Vagina (tissue), 2 donors: ENCODE measurements at places on chromosomes 1 and 21.
A peak's percentile ranks its signal among the peaks of the same experiment; 100 is the strongest.

GRCh38 chr1:6731905-6732304 lies 30.3 kb upstream of the DNAJC11 start:
- no peaks in the 10 kb centered on the region for H3K4me1 ChIP-seq
- H3K27me3 ChIP-seq, result no peaks in the 10 kb centered on the region
- no peak overlapping the region for H3K4me3 ChIP-seq
- DNase-seq, result no peak
- no peak overlapping the region for H3K27ac ChIP-seq
- H3K36me3 ChIP-seq, result no peaks in the 10 kb centered on the region

DNA sequence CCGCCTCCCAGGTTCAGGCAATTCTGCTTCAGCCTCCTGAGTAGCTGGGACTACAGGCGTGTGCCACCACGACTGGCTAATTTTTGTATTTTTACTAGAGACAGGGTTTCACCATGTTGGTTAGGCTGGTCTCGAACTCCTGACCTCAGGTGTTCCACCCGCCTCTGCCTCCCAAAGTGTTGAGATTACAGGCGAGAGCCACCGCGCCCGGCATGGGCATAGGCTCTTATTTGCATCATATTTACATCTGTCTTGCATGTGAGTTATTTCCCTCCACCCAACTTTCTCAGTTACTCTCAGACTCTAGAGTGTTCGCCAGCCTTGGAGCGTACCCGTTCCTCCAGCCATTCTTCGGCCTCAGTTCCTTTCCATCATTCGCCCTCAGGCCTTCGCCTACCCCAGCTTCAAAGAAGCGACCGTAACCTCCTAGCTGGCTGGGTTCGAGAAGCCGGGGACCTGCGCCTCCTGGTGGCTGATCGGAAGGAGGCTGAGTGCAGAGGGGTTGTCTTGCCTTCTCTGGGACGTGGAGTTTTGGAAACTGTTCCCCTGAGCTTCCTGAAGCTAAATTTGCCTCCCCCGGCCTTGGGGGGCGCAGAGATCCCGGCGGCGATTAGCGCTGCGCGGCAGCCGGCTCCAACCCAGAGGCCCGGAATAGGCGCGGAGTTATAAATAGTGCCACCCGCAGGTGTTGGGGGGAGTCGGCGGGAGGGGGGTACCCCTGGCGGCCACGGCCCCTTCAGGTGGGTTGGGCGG lies 3.6 kb upstream of the ZBTB7B start:
- peak overlapping the region; percentile 99 for H3K27ac ChIP-seq
- H3K4me3 ChIP-seq, result peak overlapping the region; percentile 85
- no peaks in the 10 kb centered on the region for H3K36me3 ChIP-seq
- no peaks in the 10 kb centered on the region for H3K27me3 ChIP-seq
- no peak for DNase-seq

- H3K4me1 ChIP-seq, result no peaks in the 10 kb centered on the region
- no peak overlapping the region for H3K27ac ChIP-seq
- H3K27me3 ChIP-seq, result no peaks in the 10 kb centered on the region
- no peak for DNase-seq
- H3K36me3 ChIP-seq, result no peaks in the 10 kb centered on the region
These were observed 143.5 kb upstream of the COA6 start for GRCh38 chr1:234229581-234230387.

DNA sequence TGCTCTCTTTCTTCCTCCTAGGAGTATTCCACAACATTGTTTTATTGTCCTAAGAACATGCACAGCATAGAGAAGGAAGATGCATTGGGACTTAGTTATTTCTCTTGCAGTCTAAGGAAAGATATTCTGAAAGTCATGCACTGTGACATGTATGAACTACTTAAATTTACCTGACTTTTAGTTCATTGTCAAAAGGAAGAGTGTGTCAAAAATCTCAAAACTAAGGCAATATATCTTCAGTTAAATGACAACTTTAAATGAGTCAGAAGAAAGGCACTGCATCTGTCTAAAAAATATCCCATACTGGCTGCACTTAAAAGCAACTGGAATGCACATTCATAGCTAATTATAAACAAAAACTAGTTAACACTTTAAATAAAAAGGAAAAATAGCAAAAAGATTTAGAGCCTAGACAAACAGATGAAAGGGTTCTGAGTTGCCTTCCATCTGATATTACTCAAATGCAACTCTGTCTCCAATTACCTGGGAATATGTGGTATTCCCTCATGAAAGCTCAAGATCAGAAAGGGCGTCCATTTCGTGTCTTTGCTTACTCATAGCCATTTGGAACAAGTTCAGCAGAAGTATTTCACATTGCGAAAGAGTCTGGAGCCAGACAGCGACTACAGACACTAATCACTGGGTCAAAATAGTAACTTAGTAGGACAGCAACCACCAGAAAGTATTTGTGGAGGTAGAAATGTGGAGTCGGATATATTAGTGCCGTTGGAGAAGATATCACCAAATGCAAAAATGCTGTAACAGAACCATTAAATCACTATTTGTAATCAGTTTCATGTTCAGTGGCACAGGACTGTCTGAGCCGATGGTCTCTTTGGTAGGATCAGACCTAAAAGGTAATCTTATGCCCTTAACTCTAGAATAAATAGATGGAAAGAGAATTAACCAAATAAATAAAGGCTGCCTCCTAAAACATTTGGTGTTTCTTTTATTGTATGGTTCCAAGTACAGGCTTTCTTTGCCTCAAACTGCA lies 225.7 kb downstream of the GREM2 start:
- no peak overlapping the region for H3K4me3 ChIP-seq
- H3K27ac ChIP-seq, result no peak overlapping the region
- no peaks in the 10 kb centered on the region for H3K36me3 ChIP-seq
- no peak for DNase-seq
- H3K27me3 ChIP-seq, result no peaks in the 10 kb centered on the region

- H3K27me3 ChIP-seq, result no peaks in the 10 kb centered on the region
- no peak overlapping the region for H3K4me3 ChIP-seq
These were observed 128.3 kb downstream of the NOS1AP start for GRCh38 chr1:162197615-162198421.
